ENCODE measurements at places on chromosomes 5 and 9.

DNA sequence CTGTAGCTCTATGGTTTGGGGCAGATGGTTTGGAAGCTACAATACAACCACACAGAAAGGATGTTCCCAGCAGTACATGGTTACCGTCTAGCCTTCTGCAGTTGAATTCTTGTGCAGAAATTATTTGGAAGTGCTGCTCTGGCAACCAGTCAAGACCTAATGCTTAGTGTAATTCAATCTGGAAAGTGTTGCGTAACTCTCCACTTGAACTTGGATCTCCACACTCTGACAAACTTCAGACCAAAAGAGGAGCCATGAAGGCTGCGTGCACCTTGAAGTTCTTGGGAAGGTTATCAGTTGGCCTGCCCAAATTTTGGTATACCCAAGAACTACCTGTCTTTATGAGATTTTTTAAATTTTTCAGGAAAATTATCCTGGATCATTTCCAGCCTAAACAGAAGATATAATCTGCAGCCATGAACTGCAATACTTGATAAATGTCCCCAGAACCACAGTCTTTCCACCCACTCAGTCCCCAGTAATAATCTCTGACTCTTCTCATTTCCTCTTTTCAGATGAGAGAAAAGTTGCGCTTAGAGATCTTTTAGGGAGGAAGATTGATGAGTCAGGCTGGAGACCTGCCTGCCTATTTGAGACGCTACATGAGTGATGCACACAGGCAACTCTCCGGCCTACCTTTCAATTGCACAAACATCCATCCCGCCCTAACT is 159.9 kb downstream of the FANCC start:
- no peak for DNase-seq

GRCh38 chr5:95471487-95471886 is 80.3 kb downstream of the FAM81B start:
- DNase-seq = no peak

DNA sequence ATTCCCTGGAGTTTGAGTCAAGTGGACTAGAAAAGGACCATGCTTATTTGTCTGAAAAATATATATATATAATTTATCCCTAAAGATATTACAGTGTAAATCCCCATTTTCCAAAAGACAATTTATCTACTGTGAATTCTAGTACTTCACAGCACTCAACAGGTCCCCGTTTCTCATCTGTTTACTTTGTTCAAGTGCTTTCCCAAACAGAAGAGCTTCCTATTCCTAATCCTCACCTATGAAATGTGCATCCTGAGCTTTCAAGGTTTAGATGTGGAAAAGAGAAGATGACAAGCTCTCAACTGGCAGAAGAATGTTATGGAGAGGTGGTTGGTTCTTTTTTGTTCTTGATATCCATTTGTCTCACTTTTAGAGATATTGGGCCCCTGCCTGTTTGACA is 401.6 kb upstream of the ZNF608 start:
- DNase-seq = no peak

DNA sequence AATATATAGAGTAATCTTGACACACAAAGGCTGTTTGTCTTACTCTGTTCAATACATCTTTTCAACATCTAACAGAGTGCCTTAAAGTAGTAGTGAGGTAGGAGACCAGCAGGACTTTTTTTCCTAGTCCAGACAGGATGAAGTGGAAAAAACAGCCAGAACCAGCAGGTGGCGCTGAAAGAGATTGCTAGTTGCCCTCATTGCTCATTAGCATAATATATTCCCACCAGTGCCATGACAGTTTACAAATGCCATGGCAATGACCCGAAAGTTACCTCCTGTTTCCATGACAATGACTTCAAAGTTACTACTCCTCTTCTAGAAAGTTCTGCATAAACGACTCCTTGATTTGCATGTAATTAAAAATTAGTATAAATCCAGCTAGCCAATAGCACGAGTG is 387.4 kb downstream of the ACTL7B start:
- no peak for DNase-seq

DNA sequence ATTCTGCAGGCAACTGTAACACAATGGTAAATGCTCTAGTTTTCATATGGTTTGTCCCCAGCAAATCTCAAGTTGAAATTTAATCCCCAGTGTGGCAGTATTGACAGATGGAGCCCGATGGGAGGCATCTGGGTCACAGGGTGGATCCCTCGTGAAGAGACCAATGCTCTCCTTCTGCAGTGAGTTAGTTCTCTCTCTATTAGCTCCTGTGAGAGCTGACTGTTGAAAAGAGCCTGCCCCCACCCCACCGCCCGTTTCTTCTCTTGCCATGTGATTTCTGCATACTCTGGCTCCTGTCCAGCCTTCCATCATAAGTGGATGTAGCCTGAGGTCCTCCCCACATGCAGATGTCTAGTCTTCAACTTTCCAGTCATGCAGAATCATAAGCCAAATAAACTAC is 27.0 kb downstream of the IARS1 start:
- no peak for DNase-seq

- DNase-seq = no peak
Observed at GRCh38 chr9:90637626-90638025, 5.0 kb downstream of the DIRAS2 start.

- no peak for DNase-seq
Observed at GRCh38 chr5:141778683-141779082, 96.7 kb upstream of the ARAP3 start.

GRCh38 chr9:111450124-111450523 is 34.1 kb downstream of the ECPAS start:
- no peak for DNase-seq

- DNase-seq = no peak
Observed at GRCh38 chr9:101625876-101626275, 31.1 kb upstream of the PPP3R2 start.

DNA sequence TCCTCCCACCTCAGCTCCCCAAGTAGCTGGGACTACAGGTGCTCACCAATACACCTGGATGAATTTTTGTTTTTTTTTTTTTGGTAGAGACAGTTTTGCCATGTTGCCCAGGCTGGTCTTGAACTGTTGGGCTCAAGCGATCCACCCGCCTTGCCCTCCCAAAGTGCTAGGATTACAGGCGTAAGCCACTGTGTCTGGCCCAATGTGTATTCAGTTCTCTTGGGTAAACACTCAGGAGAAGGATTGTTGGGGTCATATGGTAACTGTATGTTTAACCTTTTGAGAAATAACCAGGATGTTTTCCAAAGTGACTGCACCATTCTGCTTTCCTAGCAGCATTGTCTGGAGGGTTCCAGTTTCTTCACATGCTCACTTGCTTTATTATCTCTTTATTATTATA is 67.4 kb downstream of the TNPO1 start:
- DNase-seq = no peak

DNA sequence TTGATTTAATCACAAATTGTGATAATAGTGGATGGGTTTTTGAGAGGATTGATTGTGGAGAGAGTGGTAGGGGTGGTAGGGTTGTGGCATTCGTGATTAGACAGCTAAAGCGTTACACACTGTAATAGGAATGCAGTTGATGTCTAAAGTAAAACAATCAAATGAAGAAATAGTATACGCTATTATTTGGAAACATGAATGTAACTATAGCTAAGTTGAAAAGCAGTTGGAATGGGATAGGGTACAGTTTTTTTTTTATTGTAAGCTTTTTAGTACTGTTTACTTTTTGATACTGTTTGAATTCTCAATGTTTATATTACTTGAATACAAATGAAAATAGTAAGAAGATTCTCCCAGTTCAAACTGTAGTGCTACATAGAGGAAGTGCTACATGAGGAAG is 51.8 kb downstream of the RANBP17 start:
- DNase-seq = no peak
